ENCODE measurements at places on chromosomes 12 and 14. TPM values are rescaled to one million over a fixed set of nuclear protein-coding genes. Genes with fewer than 3 reads are reported as not detected.

WDR89 gene
- 25.5 TPM for total RNA-seq

OR11H6 gene
- not detected for total RNA-seq

MMP19 gene
- total RNA-seq, result not detected

DNA sequence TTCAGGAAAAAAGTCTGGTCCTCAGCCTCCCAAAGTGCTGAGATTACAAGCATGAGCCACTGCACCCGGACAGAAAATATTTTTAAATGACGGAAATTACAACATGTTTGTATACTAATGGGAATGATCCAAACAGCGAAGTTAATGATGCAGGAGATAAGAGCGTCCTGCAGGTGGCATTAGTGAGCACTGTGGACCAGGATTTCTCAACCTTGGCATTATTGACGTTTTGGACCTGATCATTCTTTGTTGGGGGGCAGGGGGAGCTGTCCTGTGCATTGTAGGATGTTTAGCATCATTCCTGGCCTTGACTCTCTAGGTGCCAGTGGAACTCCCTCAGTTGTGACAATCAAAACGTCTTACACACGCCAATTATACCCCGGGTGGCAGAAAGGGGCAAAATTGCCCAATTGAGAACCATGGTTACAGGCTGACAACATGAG, 34.1 kb downstream of the SCFD1 start:
- H3K4me1 ChIP-seq, result no peaks in the 10 kb centered on the region
- H3K27me3 ChIP-seq, result no peaks in the 10 kb centered on the region
- no peak for DNase-seq
- no peak overlapping the region for H3K27ac ChIP-seq
- H3K36me3 ChIP-seq, result peaks cover 35% of the 10 kb centered on the region

GRCh38 chr12:99957866-99958466, 26.8 kb downstream of the ANKS1B start:
- no peak overlapping the region for H3K27ac ChIP-seq
- H3K4me3 ChIP-seq, result no peak overlapping the region
- H3K4me1 ChIP-seq, result no peaks in the 10 kb centered on the region
- peaks cover 3% of the 10 kb centered on the region for H3K27me3 ChIP-seq
- no peaks in the 10 kb centered on the region for H3K36me3 ChIP-seq

DNA sequence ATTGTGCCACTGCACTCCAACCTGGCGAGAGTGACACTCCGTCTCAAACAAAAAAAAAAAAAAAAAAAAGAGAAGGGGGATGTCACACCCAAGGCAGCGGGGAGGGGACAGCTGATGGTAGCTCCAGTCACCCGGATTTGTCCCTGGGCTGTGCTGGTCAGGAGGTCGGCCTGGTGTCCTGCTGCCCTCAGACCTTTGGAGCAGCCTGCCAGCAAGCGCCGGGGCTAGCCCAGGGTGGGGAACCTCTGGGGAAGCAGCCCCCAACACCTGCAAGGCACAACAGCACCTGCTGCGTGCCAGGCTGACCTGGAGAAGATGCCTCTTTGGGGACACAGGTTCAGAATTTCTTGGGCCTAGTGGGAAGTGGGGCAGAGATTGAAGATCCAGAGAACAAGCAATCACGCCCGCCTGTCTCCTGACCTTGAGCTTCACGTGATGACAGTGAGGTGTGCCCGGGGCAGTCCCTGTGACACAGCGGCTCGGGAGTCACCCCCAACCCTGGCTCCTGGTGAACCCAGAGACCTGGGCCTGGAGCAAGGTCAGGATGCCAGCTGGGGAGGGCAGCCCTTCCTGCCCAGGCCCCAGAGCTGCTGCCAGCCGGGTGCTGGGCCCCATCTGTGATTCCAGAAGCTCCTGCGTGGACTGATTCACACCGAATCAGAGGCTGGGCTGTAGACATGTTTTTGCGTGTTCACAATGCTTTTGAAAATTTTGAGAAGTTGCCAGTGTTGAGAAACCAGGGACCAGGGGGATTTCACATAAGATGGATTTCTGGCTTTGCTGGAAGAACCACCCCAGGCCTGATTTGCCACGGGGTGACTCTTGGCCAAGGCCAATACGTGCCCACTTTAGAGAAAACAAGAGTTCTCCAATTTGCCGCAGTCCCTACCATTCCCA, 66.4 kb downstream of the RFLNA start:
- H3K27me3 ChIP-seq, result no peaks in the 10 kb centered on the region
- no peaks in the 10 kb centered on the region for H3K4me1 ChIP-seq
- peaks cover 21% of the 10 kb centered on the region for H3K36me3 ChIP-seq
- DNase-seq, result no peak
- no peak overlapping the region for H3K27ac ChIP-seq

DNA sequence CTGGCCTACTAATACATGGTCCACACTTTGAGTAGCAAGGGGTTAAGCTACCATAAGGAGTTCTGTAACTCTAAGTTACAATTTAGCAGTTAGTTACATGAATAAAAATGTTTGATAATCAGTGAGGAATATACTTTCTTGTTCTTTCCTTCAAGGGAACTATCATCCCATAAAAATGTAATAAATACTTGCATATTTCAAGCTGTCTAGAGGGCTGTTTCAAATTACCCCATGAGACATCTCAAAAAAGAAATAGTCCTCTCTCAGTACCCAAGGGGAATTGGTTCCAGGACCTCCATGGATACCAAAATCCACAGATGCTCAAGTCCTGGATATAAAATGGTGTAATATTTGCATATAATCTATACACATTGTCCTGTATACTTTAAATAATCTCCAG, 48.7 kb upstream of the GNG2 start:
- no peak for DNase-seq
- H3K4me3 ChIP-seq, result no peak overlapping the region
- no peaks in the 10 kb centered on the region for H3K4me1 ChIP-seq
- no peak overlapping the region for H3K27ac ChIP-seq
- H3K27me3 ChIP-seq, result peaks cover 13% of the 10 kb centered on the region

GRCh38 chr12:77429426-77429825, 364.1 kb upstream of the E2F7 start:
- no peak overlapping the region for H3K4me3 ChIP-seq
- no peak overlapping the region for H3K27ac ChIP-seq
- H3K4me1 ChIP-seq, result no peaks in the 10 kb centered on the region
- H3K36me3 ChIP-seq, result no peaks in the 10 kb centered on the region

- H3K27ac ChIP-seq, result no peak overlapping the region
- H3K36me3 ChIP-seq, result no peaks in the 10 kb centered on the region
- H3K4me1 ChIP-seq, result peaks cover 6% of the 10 kb centered on the region
- DNase-seq, result no peak
- no peak overlapping the region for H3K4me3 ChIP-seq
- peaks cover 13% of the 10 kb centered on the region for H3K27me3 ChIP-seq
Measured at GRCh38 chr12:94133964-94134795, 14.2 kb upstream of the PLXNC1 start.

DNA sequence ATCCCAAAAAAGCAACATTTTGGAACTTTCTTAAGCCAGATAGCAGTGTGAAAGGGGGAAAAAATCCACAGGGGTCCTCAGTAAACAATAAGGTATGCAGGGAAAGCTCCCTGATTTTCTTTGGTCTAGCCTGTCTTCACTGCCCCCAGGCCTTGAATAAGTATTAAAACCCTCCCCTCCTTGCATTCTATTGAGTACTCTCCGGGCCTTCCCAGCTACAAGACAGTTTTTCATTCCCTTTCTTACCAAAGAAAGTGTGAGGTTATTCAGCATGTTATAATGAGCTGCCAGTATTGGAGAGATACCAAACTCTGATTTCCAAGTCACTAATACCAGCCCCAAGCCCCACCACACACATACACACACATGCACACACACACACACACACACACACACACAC, 59.8 kb upstream of the KIF21A start:
- H3K27me3 ChIP-seq, result no peaks in the 10 kb centered on the region
- no peak overlapping the region for H3K27ac ChIP-seq
- H3K4me3 ChIP-seq, result no peak overlapping the region
- H3K36me3 ChIP-seq, result no peaks in the 10 kb centered on the region

DNA sequence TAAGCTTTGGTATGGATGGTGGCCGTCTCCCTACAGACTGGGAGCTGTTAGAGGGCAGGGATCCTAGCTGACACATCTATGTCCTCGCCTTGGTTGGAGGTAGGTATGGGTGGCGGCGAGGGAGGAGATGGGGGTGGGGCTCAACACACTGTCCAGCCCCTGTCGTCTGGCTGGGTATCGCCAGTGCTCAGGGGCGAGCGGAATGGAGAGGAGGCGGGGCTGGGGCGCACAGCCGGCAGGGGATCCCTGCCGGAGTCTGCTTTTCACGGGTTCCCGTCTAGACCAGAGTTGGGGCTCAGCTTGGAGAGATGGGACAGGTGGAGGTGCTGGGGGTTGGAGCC, 16.1 kb downstream of the TAMALIN start:
- peaks cover 39% of the 10 kb centered on the region for H3K4me1 ChIP-seq
- no peaks in the 10 kb centered on the region for H3K36me3 ChIP-seq
- no peak for DNase-seq
- no peak overlapping the region for H3K27ac ChIP-seq
- H3K4me3 ChIP-seq, result peak overlapping the region; percentile 87

- no peak overlapping the region for H3K4me3 ChIP-seq
- DNase-seq, result no peak
- no peaks in the 10 kb centered on the region for H3K27me3 ChIP-seq
- no peaks in the 10 kb centered on the region for H3K4me1 ChIP-seq
Measured at GRCh38 chr14:26810631-26811030, 212.8 kb upstream of the NOVA1 start.

- DNase-seq, result no peak
- H3K27ac ChIP-seq, result no peak overlapping the region
- H3K4me3 ChIP-seq, result no peak overlapping the region
- no peaks in the 10 kb centered on the region for H3K36me3 ChIP-seq
- H3K4me1 ChIP-seq, result no peaks in the 10 kb centered on the region
- H3K27me3 ChIP-seq, result no peaks in the 10 kb centered on the region
Measured at GRCh38 chr12:73547421-73547820, 990.2 kb upstream of the ATXN7L3B start.
